Ovary (tissue), 10 donors: ENCODE measurements at places on chromosomes 11 and 22.

- DNase-seq, result no peak
These were observed 3.9 kb upstream of the PTS start for GRCh38 chr11:112222303-112222702.

DNA sequence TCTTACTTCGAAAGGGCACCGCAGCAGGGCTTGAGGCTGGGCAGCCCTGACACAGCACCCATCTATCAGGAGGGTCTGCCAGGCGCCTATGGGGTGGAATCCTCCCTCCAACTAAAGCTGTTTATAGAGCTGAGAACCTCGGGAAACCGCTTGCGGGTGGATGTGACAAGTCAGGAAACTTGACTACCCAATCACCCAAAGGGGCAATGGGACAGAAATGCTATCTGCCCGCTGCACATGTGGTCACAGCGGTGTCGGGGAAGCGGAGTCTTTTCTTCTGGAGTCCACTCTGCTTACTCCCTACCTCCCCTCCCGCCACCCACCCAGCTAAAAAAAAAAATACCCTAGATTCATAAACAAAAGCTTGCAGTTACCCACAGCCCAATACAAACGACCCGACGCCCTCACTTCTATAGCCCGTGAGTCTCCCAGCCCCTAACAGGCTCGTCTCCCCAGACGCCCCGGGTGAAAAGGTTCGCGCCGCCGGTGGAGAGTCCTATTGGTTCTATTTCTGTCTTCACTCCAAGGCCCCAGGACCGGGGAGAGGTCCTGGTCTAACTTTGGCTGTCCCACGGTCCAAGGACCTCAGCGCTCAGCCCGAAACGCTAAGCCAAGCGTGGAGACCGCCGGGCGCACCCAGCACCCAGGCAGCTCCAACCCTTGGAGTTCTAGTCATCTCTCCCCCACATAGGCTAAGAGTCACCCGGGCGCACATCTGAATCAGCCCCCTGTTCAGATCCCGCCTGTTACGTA is 1.4 kb downstream of the TRPC6 start:
- DNase-seq, result peak; percentile 40

GRCh38 chr22:44412136-44412731 is 85.8 kb downstream of the RTL6 start:
- DNase-seq, result peak; percentile 43

DNA sequence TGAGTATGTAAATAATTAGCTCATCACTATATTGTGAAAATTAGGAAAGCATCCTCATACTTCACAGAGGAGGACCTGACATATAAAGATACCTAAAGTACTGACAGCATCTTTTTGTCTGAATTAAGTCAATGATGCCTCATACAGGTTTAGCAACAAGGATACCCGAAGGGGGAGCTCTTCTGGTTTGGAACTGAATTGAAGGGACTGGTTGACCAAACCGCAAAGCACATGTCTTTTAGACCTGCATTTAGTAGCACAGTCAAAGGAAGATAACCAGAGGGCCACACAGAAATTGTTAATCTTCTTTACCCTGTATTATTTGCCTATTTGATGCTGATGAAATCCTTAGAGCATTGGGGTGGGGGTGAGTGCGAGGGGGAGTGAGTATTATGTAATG is 12.9 kb upstream of the WT1 start:
- no peak for DNase-seq

- DNase-seq, result no peak
These were observed 7.0 kb downstream of the OR51B5 start for GRCh38 chr11:5336331-5336730.

- no peak for DNase-seq
These were observed 31.6 kb upstream of the CAVIN3 start for GRCh38 chr11:6351782-6352382.

DNA sequence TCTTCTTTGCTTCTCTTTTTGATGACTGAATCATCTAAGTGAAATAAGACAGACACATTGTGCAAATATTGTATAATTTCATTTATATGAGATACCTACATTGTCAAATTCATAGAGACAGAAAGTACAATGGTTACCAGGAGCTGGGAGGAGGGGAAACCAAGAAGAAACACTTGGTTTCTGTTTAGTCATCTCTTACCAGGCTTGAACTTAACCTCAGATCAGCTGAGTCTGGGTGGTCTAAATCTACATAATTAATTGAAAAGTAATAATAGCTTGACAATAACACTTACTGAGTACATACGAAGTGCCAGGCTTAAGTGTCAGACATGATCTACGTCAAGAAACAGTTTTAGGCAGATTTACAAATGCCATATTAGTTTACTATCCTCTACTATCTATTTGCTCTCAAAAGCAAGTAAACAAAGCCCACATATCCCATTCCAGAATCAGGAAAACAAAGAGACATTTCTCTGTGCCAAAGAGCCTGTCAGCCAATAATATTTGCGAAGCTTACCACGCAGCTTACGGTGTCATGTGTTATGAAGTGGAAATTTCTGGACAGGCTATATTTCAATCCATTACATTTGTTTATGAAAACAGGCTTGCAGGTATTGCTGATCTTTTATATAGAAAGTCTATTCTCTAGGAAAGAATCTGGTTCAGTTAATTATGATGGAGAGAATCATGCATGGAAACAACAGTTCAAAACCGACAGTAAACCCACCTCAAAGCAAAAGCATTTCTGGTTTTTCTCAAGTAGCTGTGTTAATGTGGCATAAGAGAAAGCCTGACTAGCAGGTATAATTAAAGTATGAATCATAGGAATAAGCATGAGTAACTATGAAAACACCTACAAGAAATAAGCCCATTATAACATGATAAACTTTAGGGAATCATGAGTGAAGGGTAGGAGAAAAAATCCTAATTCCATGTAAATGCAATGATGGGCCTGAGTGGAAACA is 2.7 kb upstream of the ARHGAP42 start:
- no peak for DNase-seq

DNA sequence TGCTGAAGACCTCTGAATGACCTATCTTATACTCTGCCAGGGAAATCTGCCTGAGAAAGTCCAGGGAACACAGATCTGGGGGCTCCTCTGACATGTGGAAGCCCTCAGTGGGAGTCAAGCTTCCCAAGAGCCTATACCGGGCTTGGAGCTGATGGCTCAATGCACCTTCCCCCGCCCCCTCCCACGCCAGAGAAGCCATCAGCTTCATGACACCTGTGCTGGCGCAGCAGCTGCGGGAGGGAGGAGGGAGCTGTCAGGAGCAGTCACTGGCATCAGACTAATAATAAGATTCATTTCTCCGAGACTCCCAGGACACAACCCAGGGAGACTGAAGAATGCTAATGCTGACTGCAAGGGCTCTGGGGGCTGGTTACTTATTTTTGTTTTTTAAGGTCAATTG is 47.8 kb downstream of the SPATA19 start:
- no peak for DNase-seq

DNA sequence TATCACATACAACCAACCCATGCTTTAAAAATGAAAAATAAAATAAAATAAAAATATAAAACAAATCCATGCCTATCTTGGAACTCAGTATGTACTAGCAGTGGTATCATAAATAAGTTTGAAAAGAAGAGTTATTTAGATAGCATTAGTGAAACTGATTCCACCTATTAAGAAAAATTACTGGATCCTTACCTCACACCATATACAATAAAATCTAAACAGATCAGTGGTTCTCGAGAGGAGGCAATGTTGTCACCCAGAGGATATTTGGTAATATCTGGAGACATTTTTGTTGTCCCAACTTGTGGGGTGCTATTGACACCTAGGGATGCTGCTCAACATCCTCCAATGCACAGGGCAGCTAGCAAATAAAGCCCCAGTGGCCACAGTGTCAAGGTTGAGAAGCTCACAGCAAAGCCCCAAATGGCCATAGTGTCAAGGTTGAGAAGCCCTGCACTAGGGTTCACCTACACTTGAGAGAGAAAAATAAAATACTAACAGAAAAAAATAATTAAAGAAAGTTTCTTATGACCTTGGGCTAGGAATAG is 9.9 kb upstream of the NDUFV1 start:
- no peak for DNase-seq

DNA sequence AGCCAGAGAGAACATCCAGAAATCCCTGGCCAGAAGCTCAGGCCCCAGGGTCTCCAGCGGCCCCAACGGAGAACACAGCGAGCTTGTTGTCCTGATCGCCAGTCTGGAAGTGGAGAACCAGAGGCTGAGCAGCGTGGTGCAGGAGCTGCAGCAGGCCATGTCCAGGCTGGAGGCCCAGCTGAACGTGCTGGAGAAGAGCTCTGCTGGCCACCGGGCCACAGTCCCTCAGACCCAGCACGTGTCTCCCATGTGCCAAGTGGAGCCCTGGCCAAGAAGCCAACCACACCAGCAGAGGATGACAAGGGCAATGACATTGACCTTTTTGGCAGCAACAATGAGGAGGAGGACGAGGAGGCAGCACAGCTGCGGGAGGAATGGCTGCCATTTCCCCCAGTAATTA is 20.6 kb upstream of the SCGB1D1 start:
- DNase-seq, result no peak

- no peak for DNase-seq
These were observed 37.9 kb downstream of the MUC2 start for GRCh38 chr11:1112351-1113191.

DNA sequence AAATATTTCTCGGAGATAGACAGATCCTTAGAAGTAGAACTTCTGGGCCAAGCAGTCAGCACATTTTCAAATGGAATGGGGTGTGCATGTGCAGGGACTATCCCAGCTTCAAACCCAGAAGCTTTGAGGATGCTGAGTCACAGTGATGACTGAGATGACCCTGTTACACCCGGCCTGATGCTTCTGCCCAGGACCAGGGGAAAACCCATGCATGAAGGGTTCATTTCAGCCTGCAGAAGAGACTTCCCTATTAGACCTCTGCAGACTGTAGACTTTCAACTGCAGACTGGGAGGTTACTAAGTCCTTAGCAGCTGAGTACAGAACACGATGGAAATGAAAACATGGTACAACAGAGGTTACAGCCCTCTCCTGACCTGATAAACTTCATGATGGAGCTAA is 3.6 kb upstream of the OR2AT4 start:
- DNase-seq, result no peak

- DNase-seq, result no peak
These were observed 55.9 kb upstream of the NUP160 start for GRCh38 chr11:47904048-47904447.

GRCh38 chr11:9015677-9016076 is 11.9 kb upstream of the NRIP3 start:
- peak; percentile 51 for DNase-seq

- no peak for DNase-seq
These were observed 43.3 kb downstream of the CABIN1 start for GRCh38 chr22:24054356-24054755.

- DNase-seq, result no peak
These were observed 303.7 kb upstream of the PLET1 start for GRCh38 chr11:112564228-112564955.

GRCh38 chr11:70627219-70627618 is 228.9 kb downstream of the CTTN start:
- no peak for DNase-seq

DNA sequence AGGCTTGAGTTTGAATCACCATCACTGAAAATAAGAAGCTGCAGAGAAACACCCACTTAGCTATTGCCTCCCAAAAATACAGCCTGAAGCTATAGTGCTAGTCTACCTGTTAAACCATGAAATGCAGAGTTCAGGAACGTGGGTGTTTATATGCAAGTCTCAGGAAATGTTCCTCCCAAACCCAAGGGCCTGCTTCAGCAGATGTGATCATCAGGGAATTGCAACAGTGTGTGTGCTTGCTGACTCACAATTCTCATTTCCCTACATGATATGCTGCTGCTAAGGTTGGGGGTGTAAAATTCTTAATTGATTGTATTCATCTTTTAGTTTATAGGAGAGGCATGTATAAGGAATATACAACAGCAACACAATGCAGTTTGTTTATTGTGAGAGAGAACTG is 49.6 kb downstream of the NUP98 start:
- no peak for DNase-seq

DNA sequence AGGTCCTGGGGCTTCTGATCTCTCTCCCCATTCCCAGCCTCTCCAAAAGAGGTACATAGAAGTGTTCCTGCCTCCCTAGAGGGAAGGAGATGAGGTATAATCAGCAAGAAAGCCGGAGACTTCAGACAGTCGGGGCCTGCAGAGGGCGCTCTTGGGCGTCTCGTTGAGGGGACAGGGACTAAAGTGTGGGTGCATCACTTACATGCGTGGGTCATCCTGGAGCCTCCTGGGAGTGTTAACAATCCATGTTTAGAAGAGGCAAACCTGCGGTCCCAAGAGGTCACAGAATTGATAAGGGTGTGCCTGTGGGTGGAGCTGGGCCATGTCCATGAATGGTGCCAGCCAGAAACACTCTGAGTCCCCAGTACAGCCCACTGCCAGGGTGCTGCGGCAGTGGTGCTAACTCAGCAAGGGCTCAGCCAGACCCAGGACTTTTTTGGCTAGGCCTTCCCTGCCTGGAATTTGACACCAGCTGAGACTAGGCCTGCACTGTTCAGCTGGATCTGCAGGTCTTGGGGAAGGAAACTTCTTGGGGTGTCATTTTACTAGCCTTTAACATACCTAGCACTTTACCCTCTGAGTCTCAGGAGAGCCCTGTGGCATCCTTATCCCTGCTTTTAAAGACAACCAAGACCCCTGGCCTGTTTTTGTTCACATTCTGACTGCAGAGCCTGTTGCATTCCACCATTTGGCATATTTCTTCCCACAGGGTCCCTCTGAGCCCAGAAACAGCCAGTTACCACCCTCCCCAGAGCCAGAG is 5.5 kb downstream of the YDJC start:
- no peak for DNase-seq

- no peak for DNase-seq
These were observed 8.2 kb upstream of the YWHAH start for GRCh38 chr22:31935961-31936635.

DNA sequence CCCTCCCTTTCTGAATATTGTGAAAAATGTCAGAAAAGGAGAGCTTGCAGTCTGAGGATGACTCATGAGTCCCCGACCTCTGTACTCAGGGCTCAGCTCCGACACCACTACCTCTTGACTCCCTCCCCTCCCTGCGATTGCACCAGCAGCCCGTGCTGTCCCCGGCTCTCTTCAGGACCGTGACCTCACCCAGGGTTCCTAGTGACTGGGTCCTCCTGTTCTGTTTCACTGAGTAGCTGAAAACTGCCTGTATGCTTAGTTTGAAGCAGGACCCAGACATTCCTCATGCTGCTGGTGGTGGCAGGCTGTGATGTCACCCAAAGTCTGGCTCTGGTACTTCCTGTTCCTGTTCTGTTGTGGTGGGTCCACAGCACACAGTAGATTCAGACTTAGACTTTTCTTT is 11.7 kb downstream of the PHRF1 start:
- DNase-seq, result no peak

DNA sequence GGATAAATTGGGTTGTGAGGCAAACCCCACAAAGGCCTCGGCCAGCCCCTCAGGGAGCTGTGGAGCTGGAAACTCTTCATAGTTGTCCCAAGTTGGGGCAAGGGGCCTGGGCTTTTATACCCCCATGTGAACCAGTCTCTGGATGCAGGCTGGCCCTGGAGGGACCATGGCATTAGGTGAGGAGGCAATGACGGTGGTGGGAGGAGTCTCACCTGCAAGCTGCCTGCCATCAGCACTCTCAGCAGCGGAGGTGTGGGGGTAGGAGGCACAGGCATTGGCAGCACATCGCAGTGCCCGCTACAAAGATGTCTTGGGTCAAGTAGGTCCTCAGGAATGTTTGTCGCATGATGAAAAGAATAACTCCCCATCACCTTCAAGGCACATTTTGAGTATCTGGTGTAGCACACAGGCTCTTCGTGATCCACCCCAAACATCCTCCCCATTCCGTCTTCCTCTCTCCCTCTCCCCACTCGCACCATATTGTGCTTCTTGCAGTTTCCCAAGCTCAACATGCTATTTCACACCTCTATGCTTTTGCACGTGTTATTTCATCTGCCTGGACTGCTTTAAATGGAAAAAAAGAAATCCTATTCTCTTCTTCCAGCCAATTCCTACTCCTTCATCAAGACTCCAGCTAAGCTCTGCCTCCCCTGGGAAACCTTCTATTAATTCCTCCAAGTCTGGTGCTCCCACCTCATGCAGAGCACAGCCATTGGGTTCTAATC is 18.1 kb upstream of the TSKU start:
- DNase-seq, result no peak
